Activated naive CD4-positive, alpha-beta T cell treated with anti-CD3 and anti-CD28 coated beads for 36 hours (primary cell): ENCODE measurements at places on chromosomes 2 and 18. TPM values are rescaled to one million over a fixed set of nuclear protein-coding genes. Genes with fewer than 3 reads are reported as not detected.

- peak; percentile 87 for DNase-seq
Observed at GRCh38 chr2:230658877-230659652, 53.6 kb upstream of the CAB39 start.

GRCh38 chr2:71547616-71548285 lies 94.4 kb downstream of the DYSF start:
- no peak for DNase-seq

DNA sequence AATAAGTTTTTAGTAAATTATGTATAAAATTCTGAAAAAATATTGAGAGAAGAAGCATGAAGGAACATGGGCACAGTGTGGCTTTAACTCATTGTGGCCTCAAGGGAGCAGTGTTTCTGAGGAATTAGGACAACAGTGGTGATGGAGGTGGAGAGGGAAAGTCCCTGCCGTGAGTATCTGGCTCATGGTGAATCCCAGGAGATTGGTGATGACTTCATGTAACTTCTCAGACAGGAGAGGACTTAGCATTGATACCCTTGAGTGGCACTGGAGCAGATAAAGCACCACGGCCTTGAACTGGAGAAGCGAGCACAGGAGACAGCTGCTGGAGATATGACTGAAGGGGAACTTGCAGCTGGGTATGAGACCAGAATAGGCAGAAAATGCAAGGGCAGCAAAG lies 35.0 kb upstream of the LRP1B start:
- no peak for DNase-seq

ABCB11 gene
- not detected for total RNA-seq

- DNase-seq, result no peak
Observed at GRCh38 chr18:76765649-76766048, 56.7 kb upstream of the ZNF236 start.

AKAIN1 gene
- total RNA-seq, result not detected

DNA sequence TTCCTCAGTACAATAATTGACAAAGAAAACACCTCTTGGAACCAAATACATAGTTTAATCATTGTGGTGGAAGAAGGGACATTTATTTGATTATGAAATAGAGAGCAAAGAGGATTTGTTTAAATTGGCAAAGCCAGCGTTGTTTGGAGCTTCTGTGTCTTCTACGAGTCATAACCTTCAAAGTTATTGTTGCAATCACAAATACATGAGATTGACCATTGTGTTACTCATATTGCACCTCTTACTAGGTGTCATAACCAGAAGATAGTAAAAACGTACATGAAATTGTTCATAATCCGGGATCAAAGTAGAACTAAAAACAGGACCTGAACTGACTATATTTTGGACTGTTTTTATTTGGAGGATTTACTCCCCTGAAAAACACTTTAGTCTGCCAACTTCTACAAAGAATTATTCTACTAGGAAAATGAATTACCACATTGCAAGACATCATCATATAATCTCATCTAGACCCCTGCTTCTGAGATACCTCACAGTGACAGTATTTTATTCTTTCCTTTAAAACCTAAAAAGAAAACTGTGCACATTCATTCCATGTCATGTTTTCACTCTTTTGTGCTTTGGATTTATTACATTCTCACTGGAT lies 151.7 kb upstream of the KLF7 start:
- no peak for DNase-seq

ST8SIA3 gene
- total RNA-seq, result not detected

DNA sequence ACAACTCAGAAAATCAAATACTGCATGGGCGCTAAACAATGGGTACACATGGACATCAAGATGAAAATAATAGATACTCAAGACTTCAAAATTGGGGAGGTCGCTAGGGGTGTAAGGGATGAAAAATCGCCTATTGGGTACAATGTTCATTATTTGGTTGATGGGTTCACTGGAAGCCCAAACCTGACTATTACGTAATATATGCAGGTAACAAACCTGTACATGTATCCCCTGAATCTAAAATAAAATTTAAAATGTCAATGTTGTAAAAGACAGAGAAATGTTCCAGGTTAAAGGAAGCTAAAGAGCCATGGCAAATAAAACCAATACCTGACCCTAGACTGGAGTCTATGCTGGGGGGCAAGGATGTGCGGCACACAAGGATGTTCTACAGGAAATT lies 80.4 kb upstream of the CCBE1 start:
- DNase-seq, result no peak
